Adrenal gland (tissue), 19 donors: ENCODE measurements at places on chromosomes 12 and 14. TPM values are rescaled to one million over a fixed set of nuclear protein-coding genes. Genes with fewer than 3 reads are reported as not detected.

DNA sequence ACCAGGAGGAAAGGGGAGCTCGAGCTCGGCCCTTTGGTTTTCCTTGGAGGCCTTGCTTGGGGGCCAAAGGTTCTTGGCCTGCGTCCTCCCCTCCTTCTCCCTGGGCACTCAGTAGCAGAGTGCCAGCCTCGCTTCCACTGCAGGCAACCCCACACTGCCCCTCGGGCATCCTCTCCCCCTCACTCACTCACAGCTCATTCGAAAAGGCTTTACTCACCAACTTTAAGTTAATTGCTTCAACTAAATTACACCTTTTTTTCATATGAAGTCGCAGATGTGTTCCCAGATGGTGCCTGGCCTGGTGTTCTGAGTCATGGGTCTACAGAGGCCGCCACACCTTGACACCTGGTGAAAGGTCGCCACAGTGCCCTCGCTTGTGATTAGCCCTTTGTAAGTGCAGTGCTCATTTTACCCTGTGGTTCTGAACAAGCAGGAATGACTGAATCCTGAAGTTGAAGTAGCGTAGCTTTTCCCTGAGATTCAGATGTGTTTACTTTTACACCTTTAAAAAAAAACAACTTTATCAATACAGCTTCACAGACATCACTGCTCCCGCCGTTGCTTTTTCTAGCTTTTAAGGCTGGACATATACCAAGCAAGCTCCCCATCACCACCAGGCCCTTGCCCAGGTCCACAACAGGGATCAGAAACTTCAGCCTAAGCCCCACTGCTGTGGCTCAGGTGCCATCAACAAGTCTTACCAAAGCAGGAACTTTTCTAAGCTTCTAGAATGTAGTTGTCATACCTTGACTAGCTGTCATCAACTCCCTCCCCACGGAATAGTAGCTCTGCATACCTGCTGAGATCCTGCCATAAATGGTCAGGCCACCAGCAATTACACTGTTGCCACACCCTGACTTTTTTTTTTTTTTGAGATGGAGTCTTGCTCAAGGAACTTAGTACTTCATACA is 20.3 kb upstream of the ADIPOR2 start:
- DNase-seq: no peak

DNA sequence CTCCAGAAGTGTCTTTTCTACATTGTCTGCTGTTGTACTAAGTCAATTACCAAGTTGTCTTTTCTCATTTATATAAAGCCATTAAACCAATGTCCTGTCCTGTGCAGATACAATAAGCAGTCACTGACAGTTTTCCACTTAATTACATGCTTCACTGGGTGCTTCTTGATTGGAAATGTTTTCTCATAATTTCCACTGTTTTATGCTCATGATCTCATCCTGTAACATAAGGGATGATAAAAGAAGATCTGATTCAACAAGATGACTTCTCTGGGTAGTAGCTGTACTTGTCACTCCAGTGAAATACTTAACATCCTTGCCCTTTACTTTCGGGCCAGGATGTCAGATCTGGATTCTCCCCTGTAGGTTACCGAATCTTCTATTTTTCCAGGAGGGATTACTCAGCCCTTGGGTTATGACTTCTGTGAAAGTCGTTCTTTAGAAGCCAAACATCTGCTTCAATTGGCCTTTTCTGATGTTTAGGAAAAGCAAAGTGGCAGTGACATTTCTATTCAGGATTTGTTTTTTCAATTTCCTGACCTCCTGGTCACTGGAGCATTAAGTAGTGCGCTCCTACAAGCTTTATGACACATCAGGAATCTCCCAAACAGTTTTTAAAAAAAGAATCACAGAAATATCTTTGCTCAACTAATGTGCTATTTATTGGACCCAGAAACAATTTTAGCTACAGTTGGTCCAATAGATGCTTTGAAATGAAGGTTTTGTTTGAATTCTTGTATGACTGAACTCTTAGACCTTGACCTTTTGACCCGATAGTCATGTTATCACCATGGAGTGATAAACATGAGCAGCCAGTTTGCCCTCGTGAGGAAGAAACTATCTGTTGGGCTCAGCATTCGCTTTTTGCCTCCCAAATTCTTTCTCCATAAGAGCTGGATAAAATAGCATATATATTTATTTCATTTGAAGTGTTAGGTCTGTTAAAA is 234.5 kb upstream of the SSTR1 start:
- DNase-seq: no peak

- no peak for DNase-seq
Measured at GRCh38 chr12:67647181-67647798, 1.3 kb upstream of the DYRK2 start.

DNA sequence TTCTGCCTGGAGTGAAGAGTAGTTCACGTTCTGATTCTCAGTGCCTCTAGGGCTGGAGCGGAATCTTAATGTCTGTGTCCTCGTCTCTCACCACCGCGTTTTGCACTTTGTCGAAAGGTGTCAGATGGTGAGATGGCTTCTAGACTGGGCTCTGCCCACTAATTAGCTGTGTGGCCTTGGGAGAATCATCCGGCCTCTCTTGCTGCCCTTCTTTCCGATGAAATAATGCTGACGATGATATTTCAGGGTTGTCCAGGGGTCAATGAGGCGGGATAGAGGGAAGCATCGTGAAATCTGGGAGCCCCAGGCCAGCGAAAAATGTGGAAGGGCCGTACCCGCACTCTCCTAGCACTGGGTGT is 811 bp upstream of the GALNT16 start:
- no peak for DNase-seq

The ETFRF1 gene
- 38.7 TPM for total RNA-seq
